ENCODE measurements at places on chromosomes 11 and 22.

GRCh38 chr11:86551288-86552092, 120.9 kb downstream of the ME3 start:
- no peak for DNase-seq

GRCh38 chr11:110098645-110099044, 5.5 kb downstream of the ZC3H12C start:
- no peak for DNase-seq

DNA sequence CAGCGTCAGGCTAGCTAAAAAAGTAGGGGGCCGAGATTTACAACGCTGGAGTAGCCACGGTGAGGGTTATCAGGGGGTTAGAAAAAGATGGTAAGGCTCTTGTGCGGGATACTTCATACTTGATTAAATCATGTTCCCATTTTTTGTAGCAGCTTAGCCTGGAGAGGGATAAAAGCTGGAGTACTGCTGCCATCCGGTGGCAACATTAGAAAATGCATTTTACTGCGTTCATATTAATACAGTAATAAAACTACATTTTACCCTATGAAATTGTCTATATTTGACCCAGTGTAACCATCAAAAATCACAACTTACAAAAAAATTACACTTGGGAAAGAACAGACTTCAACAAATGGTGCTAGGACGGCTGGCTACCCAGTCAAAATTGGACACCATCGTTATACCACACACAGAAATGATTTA, 17.3 kb downstream of the RPUSD4 start:
- no peak for DNase-seq

DNA sequence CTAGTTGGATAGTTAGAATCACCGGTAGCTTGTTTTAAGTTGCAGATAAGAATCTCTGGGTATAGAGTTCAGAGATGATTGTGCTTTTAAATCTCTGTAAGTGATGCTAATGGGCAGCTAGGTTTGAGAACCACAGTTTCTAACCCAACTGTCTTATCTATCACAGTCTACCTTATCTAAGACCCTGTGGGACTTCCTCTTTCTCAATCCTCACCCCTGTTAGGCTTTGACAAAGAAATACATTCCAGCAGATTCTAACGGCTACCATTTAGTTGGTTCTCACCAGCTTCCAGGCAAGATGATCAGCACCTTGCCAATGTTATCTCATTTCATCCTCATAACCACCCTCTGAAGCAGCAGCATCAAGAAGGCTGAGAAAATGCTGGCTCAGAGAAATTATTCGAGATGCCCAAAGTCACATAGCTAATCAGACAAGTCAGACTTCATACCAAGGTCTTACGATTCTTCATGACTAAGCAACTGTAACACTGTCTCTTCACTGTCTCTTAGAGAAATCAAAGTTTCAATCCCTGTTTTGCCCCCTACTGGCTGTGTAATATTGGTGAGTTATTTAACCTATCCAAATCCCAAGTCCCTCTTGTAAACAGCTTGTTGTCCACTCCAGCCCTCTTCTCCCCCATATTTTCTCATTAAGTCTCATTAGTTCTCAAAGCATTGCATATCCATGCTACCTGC, 192.4 kb upstream of the API5 start:
- DNase-seq: no peak

DNA sequence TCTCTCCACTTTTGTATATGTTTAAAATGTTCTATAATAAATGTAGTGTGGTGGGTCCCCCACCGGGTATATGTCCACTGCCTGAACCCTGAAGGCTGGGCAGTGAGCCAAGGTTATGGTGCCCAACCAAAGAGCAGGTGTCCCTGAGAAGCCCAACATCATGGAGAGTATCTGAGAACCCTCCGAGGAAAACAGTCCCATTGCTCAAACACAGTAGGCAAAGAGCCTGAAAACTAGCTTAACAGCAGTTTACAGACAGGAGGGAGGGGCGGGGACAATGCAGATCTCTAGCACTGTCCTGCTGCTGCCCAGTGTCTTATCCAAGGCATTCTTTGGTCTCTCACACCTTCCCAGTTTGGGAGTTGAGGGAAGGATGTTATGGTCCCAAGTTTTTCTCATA, 91.0 kb downstream of the TMPRSS5 start:
- no peak for DNase-seq

DNA sequence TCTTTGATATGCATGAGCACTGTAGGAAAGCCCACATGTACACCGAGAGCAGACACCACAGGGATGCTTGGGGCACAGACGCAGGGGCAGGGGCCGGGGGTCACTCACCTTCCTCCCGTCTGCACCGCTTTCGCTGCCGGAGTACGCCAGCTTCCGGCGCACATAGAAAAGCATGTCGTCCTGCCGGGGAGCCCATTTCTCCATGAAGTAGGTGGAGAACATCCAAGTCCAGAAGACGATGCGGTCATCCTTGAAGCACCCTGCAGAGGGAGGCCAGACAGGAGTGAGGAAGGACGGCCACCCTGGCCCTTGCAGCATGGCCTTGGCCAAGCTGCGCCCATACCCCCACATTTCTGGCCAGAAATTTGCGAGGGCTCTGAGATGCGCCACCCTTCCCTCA, 28.8 kb downstream of the KIAA0930 start:
- DNase-seq: no peak

DNA sequence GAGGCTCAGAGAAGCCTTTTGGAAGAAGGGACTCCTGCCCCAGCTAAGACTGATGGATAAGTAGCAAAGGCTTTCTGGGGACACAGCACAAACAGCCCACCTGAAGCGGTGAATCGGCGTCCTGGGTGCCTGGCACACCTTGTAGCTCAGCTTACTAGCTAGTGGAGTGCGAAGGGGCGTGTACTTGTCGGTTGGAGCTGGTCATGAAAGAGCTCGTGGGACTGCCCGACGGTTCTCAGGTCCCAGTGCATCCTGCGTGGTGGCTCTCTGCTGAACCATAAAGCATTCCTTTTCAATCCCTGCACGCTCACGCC, 690 bp upstream of the UVRAG start:
- DNase-seq: no peak

GRCh38 chr22:47303161-47303890, 540.9 kb downstream of the TBC1D22A start:
- no peak for DNase-seq

GRCh38 chr11:122681070-122681469, 25.5 kb downstream of the UBASH3B start:
- DNase-seq: no peak

GRCh38 chr11:134131628-134132244, 62.9 kb downstream of the JAM3 start:
- no peak for DNase-seq

DNA sequence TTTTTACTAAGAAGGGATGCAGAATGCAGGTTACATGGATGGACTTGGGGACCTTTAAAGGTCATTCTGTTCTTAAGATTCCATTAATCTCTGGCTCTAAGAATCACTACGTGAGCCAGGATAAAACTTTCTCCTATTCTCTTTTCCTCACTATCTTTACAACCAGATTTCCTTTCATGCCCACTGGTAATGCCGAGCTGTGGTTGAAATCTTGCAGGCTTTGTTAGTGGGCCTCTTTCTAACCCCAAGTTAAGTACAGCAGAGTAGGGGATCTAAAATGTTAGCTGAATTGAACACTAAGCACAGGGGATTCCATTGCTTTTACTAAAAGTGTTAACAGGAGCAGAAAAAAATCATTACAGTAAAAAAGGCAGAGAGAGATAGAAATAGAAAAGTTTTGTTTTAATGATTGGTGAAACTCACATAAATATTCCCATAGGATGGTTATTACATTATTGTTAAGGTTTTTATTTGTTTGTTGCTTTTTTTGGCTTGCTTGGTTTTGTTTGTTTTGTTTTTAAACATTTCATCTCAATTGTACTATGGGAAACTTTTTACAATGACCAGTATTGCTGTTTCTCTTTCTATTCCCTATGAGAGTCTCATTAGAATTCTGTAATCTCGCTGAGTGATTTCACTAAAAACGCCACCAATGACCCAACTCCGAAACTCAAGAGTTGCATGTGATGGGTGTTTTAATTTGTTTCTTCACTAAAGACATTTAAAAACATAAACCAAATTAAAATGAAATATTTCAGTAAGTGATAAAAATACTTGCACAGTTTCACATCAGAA, 54.1 kb upstream of the HTATIP2 start:
- no peak for DNase-seq

DNA sequence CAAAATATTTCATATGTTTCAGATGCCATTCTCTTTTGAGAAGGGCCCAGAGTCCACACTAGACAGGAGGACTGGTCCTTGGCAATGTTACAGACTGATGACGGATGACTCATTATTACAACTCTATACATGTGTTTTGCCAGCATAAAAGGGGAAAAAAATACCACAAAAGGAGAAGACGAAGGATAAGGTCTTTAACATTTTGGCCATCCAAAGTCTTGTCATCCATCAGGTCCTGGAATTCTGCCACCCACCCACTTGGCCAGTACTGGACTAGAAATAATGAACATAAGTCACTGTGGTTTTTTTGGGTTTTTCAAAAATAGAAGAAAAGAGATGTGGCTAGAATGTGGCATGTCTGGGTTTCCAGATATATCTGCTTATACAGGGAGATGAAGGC, 57.7 kb upstream of the BDNF start:
- DNase-seq: no peak

GRCh38 chr22:36430863-36431262, 43.1 kb upstream of the MYH9 start:
- DNase-seq: no peak

All from activated T-cell treated with anti-CD3 and anti-CD28 coated beads, Interleukin-2, amount 50 U/mL, for 4 hours (primary cell).